ENCODE measurements at places on chromosomes 2 and 18.

- ATAC-seq: no peak
Observed at GRCh38 chr2:152434395-152435182, 99.6 kb downstream of the FMNL2 start.

DNA sequence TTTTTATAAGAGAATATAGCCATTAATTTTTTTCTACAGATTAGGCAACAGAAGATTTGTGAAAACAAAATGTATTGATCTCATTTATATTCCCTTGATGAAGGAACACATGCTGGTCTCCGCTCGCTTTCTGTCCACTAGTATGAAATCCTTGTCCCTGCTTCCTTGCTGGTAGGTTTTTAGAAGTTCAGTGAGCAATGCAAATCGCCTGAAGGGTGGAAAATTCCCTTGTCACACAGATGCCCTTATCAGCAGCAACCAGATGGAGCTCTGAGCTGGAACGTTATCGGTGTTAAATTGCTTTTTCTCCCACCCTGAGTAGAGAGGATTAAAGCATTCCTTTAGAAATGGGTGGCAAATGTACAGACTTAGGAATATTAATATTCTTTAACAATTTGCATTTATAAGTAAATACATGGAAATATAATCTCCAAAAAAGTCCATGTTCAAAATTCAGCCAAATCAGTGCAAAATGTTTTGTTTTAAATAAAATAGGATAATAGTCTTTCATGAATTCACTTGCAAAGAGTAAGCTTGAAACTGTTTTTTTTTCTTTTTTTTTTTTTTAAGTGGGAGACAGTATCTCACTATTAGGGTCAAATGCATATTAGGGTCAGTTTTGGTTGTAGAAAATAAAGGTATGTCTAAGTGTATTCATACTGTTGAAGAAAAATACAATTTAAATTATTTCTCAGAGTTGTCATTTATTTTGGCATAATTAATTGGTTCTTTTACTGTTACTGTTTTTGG, 164.0 kb upstream of the MYO3B start:
- ATAC-seq: no peak

- ATAC-seq: no peak
Observed at GRCh38 chr2:10473121-10473756, 25.1 kb upstream of the ODC1 start.

DNA sequence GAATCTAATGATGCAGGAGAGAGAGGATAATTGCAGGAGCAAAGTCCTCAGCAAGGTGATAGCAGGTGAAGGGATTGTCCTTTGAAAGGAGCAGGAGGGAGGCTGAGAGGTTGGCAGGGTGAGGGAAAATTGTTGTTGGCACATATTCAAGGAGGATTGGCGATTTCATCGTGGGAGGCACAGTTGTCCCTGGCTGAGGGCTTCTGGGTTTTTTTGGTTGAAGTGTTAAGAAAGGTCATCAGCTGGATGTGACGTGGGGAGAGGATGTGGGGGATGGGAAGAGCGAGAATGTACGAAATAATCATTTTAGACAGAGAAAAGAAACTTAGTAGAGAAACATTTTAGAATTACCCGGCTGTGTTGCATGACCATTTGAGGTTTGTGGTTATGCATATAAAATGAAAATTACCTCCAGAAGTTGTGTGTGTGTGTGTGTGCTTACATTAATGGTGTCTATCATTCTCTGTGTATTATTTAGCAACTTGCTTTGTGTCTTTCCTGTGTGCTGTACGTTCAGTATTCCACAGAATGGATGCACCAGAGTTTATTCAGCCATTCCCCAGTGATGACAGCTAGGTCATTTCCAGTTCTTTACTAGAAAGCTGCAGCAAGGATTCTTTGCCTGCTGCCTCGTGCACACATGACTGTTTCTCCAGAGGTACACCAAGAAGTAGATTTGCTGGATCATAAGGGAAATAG, 67.6 kb downstream of the SDC1 start:
- no peak for ATAC-seq

- ATAC-seq: no peak
Observed at GRCh38 chr2:40397765-40398164, 54.1 kb downstream of the SLC8A1 start.

DNA sequence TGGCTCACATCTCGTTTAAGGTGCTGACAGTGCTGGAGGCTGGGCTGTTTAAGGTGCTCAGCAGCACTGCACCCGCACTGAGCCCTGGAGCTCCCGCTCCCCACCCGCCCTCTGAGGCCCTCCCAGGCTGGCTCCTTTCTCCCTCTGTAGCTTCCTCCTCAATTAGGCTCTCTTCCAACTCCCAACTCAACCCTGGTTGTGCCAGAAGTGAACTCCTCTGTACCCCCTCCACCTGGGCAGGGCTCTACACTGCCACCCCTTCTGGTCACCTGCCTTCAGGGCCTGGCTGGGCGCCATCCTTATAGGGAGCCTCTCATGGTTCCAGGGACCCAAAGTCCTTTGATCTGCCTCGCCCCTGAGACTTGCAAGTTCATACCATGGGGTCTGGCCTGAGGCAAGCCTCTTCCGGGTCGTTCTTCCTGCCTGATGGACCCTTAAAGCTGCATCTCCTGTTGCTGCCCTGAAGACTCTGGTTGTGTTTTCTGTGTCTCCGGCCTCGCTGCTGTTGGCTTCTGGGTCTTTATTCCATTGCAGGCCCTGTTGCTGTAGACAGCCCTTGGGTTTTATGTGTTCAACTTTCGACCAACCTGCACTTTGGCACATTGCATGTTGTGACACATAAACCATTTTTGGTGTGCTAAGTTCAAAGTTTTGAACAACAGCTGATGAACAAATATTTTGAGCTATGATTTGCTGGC, 199.6 kb downstream of the LDLRAD4 start:
- ATAC-seq: no peak

GRCh38 chr18:22219568-22220355, 50.4 kb downstream of the GATA6 start:
- no peak for ATAC-seq

DNA sequence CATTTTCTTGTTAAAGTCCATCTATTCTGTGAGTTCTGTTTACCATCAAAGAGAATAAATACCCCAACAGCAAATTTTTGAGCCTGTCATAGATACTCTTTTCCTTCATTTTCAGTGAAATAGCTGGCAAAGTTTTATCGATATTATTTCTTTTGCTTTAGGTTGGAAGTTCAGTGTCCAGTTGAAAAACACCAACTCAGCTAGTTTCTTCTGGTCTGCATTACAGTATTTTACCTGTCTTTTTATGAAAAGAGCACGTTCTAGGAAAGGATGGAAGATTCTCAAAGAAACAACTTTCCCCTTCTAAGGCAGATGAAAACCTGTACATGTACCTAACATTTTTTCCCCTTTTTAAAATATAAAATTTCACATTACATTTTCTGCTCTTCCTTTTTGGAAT, 80.4 kb upstream of the PROKR1 start:
- ATAC-seq: no peak

DNA sequence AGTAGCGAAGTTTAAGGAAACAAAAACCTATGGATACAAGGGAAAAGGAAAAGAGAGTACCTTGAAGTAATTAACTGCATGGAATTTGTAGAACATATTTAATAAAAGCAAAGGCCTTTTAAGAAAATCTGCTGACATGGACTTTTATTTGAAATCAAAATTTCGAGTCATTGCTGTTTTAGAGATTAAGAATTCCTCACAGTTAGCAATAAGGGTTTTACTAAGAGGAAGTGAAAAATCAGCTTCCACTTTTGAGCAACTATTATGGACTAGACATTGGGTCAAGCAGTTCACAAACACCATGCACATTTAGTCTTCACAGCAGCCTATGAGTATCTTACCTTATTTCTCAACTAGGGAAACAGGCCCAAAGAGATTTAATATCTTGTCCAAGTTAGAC, 876.3 kb downstream of the BCL11A start:
- no peak for ATAC-seq

DNA sequence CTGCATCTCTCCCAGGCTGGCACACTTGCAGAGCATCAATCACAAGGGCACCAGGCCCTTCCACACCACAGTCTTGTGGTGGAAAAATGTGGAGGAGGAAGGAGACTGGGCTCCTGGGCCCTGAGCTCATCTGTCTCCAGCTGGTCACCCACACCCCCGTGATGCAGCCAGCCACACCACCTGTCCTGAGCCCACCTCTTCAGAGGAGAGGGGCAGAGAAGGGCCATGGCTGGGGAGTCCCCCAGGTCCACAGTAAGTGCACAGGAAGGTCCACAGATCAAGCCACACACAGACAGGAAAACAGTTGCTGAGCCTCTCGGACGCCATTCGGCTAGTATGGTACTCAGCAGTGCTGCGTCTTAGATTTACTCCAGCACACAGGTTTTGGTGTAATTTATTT, 203.5 kb upstream of the SALL3 start:
- no peak for ATAC-seq

DNA sequence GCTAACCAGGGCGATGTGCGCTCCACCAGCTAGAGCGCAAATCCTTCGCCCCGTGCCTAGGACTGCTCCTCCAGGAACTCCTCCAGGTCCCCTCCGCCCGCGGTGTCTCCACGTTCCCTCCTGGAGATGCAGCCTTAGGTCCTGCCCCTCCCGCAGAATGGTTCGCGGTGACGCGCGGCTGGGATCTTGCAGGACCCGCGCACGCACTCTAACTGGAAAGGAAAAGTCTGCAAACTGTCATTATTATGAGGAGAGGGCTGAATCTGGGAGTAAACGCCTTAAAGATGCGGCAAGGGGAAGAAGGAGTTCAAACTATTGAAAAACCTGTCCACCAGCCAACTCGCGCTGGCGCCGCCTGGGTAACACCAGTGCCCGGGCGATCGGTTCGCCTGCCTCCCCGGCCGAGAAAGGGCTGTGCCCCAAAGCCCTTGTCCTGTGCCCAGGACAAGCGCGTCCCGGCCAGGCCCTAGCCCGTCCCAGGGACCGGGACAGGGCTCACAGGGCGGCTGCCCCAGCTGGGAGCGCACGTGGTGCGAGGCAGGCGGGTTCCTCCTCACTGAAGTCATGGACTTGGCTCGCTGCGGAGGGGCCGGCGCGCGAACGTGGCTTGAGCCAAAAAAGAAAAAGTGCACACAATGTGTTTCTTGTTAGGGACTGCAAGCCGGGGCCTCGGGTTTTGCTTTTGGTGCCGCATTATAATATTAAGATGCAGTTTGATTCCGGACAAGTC, 5.5 kb upstream of the ID2 start:
- ATAC-seq: no peak

DNA sequence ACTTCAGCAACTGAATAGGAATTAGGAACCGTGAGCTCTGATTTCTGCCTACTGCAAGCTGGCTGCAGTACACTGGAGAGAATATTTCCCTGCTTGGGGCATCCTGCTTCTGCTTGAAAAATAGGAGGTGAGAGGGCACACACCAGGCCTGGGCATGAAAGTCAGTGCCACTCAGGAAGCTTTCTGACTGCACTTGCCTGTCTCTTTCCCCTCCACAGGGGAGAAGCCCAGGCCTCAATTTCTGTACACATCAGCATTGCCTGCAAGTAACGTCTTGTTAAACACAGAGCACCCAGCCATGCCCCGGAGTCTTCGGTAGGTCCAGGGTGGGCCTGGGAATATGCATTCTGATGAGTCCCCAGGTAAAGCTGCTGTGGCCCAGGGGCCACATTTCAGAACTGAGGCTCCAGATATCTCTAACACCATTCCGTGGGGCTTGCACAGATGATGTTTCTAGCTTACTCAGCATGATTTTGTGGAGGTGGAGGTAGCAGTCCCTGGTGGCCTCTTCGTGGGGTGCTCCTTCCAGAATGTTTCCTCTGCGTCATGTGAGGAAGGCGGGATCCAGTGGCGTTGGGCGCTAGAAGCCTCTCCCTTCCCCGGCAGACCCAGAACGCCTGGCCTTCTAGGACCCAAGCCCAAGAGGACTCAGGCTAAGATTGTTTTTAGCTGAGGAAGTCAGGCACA, 114.1 kb downstream of the ZBTB7C start:
- ATAC-seq: no peak

DNA sequence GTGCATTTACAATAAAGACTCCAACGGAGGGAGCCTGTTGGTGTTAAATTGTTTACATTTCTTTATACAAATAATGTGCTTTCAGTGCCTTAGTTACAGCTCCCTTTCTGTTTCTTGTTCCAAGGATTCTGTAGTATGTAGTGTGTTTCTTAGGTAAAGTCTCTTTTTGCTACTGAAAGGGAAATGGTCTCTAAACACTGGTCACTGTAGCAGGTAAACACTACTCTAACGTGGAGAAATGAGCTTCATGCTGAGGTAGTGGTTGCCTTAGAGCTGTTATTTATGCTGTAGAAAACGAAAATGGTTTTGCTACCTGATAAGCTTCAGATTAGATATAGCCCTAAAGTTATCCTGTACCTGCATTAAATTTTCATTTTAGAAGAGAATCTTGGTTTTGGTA, 163.6 kb downstream of the CAPN13 start:
- no peak for ATAC-seq

DNA sequence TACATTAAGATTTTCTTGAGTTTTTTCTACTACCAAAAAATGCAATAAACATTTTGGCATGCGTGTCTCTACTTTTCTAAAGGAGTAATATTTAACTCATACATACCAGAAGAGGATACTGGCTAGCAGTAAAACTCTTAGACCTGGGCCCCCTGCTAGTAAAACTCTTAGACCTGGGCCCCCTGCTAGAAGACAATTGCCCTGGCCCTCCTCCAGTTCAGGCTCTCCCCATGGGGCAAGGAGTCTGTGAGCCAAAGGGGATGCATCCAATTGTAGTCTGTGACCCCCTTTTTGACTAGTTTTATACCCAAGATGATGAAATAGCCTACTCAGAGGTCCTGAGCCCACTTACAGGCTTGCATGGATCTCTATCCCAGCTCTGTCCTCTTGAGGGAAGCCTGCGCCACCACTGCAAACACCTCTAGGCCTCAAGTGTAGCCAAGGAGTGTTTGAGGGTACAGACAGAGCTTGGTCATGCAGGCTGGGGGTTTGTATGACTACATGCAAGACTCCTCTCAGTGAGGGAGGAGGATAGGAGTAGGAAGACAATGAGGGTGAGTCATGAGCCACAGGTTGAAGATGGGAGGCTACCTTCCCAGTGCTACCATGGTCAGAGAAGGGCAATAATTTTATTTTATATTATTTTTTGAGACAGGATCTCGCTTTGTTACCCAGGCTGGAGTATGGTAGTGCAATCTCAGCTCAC, 45.2 kb upstream of the PGAP1 start:
- ATAC-seq: no peak

DNA sequence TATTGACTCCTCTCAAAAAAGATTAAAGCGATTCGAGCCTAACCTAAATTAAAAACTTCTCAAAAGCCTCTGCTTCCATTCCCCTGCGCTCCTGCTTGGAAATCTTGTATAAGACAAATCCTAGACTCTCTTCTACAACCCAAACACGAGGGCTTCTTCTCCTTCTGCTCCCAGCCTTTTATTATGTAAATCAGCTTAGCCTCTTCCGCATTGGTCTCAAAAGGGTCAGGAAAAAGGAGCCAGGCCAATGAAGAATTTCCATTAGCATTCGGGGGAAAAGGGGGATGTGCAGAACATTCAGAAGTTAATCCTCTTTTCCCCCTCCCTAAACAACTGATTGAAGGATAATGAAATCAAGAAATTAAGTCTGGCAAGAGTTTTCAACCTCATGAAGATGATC, 107.9 kb downstream of the FAM124B start:
- no peak for ATAC-seq
